ENCODE measurements at places on chromosomes 16 and 17.

DNA sequence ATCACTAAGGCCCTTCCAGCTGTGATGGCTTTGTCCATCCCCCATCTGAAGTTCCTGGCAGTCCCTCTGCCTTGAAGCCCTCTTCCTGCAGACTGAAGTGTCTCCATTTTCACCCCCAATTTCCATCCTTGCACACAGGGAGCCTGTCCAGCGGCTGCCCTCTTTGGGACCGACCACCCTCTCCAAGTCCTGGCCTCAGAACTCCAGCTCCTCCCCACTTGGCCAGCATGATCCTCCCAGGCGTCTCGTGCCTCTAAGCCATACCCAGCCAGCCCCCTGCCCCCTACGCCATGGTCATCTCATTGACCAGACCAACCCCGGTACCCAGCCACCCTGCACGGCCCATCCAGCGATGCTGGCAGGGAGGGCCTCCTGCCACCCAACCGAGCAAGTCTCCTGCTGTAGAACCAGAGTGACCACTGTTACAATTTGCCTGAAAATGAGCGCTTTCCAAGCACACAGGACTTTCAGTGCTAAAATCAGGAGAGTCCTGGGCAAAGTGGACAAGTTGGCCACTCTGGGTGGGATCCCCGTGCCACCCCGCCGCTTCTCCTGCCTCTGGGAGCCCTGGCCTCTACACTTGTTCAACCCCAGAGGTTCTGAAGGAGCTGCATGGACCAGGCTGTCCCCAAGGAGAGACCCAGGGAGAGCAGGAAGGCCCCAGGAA is 362.0 kb downstream of the SEC14L1 start:
- DNase-seq, result no peak

- DNase-seq, result no peak
Measured at GRCh38 chr16:56872863-56873391, 7.9 kb downstream of the SLC12A3 start.

DNA sequence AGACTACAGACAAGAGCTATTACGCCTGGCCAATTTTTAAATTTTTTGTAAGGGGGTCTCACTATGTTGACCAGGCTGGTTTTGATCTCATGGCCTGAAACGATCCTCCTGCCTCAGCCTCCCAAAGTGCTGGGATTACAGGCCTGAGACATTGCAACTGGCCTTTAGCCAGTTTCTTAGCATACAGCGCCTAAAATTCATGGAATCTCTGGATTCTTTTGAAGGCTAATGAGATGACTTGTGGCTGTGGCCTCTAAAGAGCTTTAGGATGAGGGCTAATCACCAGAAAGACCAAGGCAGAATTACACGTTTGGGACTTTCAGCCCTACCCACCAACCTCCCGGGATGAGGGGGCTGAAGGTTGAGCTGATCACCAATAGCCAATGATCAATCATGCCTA is 34.6 kb downstream of the AKAP10 start:
- DNase-seq, result no peak

GRCh38 chr16:84609563-84610177 is 8.2 kb downstream of the COTL1 start:
- no peak for DNase-seq

DNA sequence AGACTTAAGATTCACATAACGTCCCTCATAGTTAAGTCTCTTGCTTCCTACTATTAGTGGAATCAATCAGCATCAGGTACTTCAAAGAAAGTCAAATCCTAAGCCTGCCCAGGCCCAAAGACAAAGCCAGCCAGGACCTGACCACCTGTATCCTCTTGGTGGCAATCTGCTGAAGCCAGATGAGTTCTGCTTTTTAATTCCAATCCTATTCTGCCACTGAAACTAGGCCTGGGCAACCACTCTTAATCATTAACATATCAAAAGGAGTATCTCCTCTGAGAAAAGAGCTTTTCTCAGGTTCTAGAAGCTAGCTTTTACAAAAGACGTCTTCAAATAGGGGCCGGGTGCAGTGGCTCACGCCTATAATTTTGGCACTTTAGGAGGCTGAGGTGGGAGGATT is 15.1 kb upstream of the GLG1 start:
- DNase-seq, result no peak

- DNase-seq, result no peak
Measured at GRCh38 chr16:59719121-59719520, 985.0 kb upstream of the GOT2 start.

DNA sequence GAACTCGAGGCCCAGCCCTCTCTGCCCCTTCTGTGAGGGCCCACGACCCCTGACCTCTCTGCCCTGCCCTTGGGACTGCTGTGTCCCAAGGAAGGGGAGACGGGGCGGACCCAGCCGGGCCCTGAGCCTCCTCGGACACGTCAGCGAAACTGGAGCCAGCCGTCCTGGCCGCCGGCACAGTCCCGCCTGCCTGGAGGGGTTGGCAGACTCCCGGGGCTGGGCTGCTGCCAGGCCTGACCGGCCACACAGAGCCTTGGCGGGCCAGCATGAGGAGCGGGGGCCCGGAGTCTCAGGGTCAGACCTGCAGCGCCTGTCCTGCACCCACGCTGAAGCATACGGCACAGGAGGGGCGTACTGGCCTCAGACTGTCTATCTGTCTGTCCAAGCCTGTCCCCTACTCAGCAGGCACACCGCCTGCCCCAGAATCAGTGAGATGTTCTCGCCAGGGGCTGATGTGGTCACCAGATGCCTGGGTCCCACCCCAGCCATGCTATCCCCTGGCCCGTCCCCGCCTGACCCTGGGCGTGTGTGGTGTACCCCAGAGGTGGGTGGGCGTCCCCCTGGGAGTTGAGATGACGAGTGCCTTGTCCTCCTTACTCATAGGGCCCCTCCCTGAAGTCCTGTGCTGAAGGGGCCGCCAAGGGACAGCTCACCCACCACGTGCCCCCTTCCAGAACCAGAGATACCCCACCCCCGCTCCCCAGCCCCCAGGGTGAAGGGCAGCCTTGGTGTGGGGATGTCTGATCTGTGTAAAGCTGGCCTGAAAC is 4.7 kb downstream of the VASN start:
- DNase-seq, result peak; percentile 71

GRCh38 chr16:71367241-71367976 is 8.9 kb downstream of the CALB2 start:
- peak; percentile 86 for DNase-seq

Data from BE2C (cell line).